ENCODE measurements at places on chromosomes 2 and 18. TPM values are rescaled to one million over a fixed set of nuclear protein-coding genes. Genes with fewer than 3 reads are reported as not detected.

Gene EFHD1
- total RNA-seq = not detected

Gene POTEC
- total RNA-seq = not detected

DNA sequence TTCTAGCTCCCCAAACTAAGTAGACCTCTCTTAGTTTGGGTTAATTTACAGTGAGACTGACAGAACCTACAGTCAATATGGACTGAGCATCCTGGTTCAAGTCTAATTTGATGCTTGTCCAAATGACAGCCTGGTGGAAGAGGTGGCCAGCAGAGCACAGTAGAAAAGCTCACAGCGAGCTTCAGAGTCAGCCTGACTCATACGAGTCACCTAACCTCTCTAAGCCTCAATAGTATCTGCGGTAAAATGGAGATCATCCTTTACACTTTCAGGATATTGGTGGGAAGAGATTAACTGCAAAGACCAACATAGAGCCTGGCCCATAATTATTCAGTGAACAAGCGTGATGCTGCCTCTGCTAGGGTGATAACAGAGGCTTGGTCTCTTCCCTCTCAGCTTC lies 54.5 kb downstream of the DOCK10 start:
- DNase-seq = no peak

GRCh38 chr2:156423674-156424282 lies 12.4 kb upstream of the GPD2 start:
- no peak for DNase-seq

- no peak for DNase-seq
These were observed 35.5 kb downstream of the NXPH2 start for GRCh38 chr2:138744713-138745112.

DNA sequence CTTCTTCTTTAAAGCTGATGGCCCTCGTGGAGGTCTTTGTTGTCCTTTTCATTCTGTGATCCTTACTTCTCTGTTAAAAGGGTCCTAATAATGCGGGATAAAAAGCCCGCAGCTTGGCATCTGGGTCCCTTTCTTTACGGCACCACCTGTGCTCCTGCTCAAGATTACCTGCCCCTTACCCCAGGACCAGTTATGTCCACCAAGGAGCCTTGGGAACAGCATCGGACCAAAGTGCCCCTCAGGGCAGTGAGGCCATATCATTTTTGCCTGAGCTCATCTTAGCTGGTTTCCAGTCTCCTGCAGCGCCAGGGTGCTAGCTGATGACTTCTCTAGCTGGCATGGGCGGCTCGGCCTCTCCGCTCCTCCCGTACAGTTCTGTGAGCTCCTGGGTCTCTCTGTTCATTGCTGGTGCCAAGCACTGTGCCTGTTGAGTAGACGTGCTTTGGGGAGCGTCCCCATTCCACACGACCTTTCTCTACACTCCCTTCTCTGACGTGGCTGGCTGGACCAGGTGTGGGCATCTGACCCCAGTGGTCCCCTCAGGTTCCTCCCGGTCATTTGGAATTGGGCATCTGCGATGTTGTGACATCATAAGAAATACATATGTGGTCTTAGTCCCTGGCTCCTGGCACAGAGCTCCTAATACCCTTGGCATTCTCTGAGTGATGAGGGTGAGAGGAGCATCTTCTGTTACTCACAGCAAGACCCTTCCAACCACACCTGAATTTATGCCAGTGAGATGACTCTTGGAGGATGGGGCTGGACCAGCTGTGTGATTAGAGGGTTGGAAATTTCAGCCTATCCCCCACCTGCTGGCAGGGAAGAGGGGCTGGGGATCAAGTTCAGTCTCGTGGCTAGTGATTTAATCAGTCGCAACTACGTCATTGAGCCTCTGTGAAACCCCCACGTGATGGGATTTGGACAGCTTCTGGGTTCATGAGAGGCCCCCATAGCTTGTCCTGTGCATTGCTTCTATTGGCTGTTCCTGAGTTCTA lies 134.2 kb upstream of the HS6ST1 start:
- DNase-seq = no peak

- DNase-seq = peak; percentile 87
These were observed 42.3 kb upstream of the ATIC start for GRCh38 chr2:215269397-215270117.

- no peak for DNase-seq
These were observed 5.9 kb upstream of the POLE4 start for GRCh38 chr2:74952575-74952974.

All from MCF 10A (cell line).